GM06990 (cell line): ENCODE measurements at places on chromosomes 16 and 17.

DNA sequence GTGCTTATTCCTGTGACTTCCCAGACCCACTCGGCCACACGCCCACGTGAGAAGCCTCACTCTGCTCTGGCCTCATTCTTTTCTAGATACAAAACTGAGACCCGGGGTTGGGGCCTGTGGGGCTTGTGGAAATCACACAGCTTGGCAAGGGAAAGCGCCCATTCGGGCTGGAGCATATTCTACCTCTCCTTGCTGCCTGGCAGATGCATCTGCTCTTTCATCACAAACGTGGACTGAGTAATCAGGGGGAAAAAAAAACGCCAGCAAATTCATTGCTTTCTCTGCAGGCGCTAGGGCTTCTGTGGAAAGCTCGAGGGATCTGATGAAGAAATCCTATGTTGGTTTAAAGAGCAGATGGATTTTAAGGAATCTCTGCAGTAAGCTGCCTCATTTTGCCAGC, 44.4 kb downstream of the DNAH9 start:
- DNase-seq, result no peak

- no peak for DNase-seq
Measured at GRCh38 chr17:42809250-42809649, 10.6 kb downstream of the CNTD1 start.

- no peak for DNase-seq
Measured at GRCh38 chr17:8905331-8905730, 37.9 kb upstream of the PIK3R6 start.

DNA sequence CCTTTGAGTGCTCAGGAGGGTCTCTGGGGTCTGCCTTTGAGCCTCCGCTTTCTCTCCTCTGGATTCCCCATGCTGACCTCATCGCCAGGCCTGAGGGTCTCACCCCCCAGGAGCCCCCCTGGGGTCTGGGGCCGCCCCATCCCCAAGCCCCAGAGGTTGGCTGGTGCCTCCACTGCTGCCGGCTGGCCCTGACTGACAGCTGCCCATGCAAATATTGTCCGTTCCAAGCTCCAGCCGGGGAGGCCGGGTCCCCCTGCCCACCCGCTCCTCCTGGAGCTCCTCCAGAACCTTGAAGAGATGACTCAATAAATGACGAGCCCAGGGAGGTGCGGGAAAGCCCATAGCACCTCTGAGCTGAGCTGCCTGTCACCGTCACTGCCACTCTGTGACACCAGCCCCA, 173.8 kb downstream of the RBFOX3 start:
- DNase-seq, result no peak

DNA sequence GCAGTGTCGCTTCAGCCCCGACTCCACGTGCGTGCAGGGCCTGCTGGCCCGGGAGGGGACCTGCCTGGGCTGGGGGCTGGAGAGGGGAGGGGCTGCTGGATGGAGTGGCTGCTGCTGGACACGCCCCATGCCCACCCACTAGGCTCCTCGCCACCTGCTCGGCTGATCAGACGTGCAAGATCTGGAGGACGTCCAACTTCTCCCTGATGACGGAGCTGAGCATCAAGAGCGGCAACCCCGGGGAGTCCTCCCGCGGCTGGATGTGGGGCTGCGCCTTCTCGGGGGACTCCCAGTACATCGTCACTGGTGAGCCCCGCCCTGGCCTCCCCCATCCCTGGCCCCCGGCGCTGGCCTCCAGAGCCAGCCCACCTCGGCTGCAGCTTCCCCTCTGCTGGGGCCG, 2.4 kb downstream of the BRICD5 start:
- DNase-seq, result no peak

- no peak for DNase-seq
Measured at GRCh38 chr17:54405826-54406225, 494.8 kb upstream of the TOM1L1 start.
